Stimulated activated CD8-positive, alpha-beta memory T cell treated with anti-CD3 and anti-CD28 coated beads, Interleukin-15, amount 100 ng/mL, for 48 hours (primary cell): ENCODE measurements at places on chromosomes 5 and 9.
A peak's percentile ranks its signal among the peaks of the same experiment; 100 is the strongest.

- DNase-seq = no peak
Observed at GRCh38 chr5:72687288-72687687, 129.2 kb upstream of the TNPO1 start.

DNA sequence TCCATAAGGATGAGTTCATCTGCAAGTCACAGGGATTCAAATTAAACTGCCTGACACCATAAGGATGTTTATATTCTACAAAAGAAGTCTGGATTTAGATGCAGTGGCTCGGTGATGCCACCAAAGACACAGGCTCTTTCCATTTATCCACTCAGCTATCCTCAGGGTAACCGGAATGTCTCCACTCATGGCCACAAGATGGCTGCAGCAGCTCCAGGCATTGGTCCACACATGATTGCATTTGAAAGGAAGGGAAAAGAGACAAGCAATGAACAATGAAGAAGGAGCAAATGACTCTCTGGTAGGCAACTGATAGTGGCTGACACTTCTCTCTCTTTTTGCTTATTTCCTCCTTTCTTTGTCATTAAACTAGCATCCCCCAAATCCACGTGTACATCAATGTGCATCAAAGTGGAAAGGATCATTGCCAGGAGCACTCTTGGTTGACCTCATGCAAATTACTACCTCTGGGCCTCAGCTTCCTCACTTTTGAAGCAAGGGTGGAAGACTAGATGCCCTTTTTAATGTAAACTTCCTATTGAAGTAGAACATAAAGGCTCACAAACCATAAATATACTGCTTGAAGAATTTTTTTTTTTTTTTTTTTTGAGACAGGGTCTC lies 7.2 kb upstream of the SNX30 start:
- no peak for DNase-seq

GRCh38 chr5:133205204-133205603 lies 153.4 kb downstream of the HSPA4 start:
- DNase-seq = no peak

GRCh38 chr5:138841531-138841930 lies 33.6 kb downstream of the LRRTM2 start:
- no peak for DNase-seq

- no peak for DNase-seq
Observed at GRCh38 chr5:56449071-56449640, 216.0 kb upstream of the ANKRD55 start.

- peak; percentile 25 for DNase-seq
Observed at GRCh38 chr5:171310212-171310818, 1.3 kb downstream of the TLX3 start.

DNA sequence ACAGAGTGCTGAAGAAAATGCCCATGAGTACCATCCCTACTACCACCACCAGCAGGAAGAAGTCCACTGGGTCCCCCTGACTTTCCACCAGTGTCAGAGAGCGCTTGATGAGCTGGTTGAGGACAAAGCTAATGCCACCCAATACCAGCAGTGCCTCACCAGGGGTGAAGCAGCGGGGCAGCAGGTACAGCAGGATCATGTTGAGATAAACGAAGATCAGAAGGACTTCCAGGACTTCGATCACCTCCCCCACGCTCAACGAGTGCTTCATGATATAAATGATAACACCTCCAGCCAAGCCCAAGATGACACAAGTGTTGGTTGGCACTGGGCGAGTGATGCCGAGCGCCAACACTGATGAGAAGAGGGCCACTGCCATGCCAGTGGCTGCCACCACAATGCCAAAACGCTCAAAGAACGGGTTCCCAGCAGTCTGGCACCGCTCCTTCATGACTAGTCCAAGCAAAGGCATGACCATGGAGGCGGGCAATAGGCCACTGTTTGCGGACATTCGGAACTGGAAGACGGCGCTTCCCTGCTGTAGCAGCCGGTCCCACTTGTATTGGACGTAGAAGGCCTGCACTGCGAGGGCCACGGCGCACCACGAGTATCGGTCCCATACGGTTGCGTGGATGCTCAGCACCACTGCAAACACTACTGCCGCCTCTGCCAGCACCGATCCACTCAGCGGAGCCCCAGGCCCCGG lies 679 bp downstream of the DOLK start:
- no peak for DNase-seq

- DNase-seq = no peak
Observed at GRCh38 chr5:14184725-14185124, 41.6 kb downstream of the TRIO start.

DNA sequence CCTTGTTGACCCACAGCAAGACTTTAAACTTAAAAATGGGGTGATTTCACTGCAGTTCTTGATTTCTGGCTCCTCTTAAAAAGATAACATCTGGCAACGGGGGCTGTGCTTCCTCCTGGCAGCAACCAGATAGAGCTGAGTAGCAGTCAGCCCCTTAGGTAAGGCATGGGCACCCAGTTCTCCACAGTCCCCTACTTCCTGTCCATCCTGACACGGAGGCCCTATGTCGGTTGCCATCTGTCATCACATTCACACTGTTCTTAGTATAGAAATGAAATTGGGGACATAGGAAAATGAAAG lies 11.7 kb downstream of the CD74 start:
- DNase-seq = no peak

DNA sequence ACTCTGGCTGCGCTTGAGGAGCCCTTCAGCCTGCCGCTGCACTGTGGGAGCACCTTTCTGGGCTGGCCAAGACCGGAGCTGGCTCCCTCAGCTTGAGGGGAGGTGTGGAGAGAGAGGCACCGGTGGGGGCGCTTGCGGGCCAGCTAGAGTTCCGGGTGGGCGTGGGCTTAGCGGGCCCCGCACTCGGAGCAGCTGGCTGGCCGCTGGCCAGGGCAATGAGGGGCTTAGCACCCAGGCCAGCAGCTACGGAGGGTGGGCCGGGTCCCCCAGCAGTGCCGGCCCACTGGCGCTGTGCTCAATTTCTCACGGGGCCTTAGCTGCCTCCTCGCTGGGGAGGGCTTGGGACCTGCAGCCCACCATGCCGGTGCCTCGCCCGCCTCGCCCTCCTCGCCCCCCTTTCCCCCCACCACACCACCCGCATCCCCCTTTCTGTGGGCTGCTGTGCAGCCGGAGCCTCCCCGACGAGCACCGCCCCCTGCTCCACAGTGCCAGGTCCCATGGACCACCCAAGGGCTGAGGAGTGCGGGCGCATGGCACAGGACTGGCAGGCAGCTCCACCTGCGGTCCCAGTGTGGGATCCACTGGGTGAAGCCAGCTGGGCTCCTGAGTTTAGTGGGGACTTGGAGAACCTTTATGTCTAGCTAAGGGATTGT lies 954.5 kb downstream of the DTWD2 start:
- no peak for DNase-seq

- no peak for DNase-seq
Observed at GRCh38 chr5:746258-746761, 38.2 kb downstream of the ZDHHC11B start.

GRCh38 chr5:177194268-177194667 lies 60.7 kb downstream of the NSD1 start:
- no peak for DNase-seq

GRCh38 chr9:115849679-115850412 lies 303.7 kb upstream of the PAPPA start:
- DNase-seq = no peak

DNA sequence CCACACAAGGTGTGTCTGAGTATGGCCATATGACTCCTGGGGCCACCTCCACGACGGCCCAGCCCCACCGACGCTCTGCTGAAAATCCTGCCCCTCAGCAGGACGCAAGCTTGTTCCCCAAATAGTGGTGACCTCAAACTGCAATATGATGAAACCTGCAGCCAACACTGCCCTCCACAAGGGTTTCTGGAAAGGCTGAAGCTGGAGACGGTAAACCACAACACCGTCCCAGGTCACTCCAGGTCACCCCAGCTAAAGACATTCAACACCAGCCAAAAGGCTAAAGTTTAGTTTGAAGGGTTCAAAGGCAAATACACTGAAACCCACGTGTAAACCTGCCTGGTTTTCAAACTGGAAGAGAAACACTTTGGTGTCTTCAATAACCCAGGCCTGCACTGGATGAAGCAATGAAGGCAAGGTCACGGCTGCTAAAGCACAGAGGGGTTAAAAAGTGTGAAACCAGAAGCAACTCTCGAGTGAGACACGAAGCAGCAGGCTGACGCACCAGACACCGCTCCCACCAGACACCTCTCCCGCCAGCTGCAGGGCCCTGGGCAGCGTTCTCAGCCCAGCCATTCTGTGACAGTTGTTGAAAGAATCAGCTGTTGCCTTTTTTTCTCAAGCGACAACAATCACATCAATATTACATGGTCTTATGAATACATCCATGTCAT lies 1.8 kb upstream of the LHX3 start:
- DNase-seq = no peak

GRCh38 chr9:83271665-83272071 lies 208.7 kb upstream of the RASEF start:
- DNase-seq = no peak

DNA sequence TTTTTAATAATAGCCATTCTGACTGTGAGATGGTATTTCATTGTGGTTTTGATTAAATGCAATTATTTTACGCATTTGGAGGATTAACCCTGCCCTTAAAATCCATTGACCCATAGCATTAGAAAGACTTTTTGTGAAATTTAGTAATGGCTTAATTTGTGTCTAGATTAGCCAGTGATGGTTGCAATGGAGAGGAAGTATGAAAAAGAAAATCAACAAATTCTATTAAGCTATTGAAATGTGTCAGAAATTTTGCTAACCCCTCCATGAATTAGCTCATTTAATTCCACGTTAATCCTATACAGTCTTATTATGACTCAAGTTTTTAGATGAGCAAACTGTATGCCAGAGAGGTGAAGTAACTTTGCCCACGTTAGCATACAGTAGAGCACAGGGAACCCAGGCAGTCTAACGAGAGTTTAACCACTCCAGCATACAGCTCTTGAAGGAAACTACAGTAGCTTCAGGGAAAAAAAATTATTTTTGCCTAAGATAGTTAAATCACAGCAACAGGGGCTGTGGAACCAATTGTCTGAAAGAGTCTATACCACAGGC lies 158.2 kb upstream of the PPP2R2B start:
- no peak for DNase-seq

DNA sequence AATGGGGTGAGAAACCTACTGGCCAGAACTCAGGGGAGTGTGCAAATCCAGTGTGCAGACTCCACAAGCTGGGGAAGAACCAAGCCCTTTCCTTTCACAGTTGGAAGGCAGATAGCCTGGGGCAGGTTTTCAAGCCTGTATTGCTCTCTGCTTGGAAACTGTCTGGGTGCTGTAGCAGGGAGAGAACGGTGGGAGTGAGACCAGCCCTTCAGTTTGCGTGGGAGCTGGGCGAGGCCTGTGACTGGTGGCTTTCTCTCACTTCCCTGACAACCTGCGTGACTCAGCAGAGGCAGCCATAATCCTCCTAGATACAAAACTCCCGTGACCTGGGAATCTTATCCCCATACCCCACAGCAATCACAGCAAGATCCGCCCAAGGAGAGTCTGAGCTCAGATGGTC lies 44.9 kb upstream of the SNCAIP start:
- no peak for DNase-seq

DNA sequence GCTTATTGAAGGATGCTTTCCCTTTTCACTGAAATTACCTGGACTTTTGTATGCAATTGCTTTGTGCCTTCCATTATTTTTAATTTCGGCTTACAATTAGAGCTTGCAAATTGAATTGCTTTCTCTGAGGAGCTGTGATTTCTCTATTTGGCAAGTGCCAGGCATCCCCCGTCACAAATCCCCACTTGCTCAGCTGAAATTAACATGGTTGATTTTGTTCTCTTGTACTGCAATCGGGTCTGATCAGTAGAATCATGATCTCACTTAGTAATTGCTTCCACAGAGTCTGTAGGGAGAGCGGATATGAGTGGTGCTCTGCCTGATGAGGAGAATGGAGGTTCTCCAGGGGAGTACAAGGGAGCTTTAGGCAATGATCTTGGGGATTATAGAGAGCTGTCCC lies 495.5 kb upstream of the SGCD start:
- DNase-seq = no peak

- DNase-seq = no peak
Observed at GRCh38 chr5:134141331-134142050, 27.0 kb downstream of the TCF7 start.

DNA sequence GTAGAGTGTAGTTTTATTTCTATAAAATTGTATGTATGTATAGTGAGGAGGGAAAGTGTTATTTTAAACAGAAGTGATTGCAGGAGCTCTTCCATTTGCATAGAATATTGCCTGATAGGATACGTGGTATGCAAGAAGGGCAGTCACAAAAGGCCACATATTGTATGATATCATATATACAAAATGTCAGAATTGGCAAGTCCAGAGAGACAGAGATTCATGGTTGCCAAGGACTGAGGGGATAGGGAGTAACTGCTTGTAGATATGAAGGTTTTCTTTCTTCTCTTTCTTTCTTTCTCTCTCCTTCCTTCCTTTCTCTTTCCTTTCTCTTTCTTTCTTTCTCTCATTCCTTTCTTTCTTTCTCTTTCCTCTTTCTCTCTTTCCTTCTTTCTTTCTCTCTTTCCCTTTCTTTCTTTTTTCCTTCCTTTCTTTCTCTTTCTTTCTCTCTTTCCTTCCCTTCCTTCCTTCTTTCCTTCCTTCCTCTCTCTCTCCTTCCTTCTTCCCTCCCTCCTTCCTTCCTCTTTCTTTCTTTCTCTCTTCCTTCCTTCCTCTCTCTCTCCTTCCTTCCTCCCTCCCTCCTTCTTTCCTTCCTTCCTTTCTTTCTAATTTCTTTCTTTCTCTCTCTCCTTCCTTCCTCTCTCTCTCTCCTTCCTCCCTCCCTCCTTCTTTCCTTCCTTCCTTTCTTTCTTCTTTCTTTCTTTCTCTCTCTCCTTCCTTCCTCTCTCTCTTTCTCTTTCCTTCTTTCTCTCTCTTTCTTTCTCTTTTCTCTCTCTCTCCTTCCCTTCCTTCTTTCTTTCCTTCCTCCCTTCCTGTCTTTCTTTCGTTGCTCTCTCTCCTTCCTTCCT lies 24.5 kb upstream of the WDR38 start:
- no peak for DNase-seq
